ENCODE measurements at places on chromosomes 3 and 15. TPM values are rescaled to one million over a fixed set of nuclear protein-coding genes. Genes with fewer than 3 reads are reported as not detected.

- peaks cover 20% of the 10 kb centered on the region for H3K4me1 ChIP-seq
- no peak for DNase-seq
- H3K4me3 ChIP-seq = no peak overlapping the region
- no peak overlapping the region for H3K27ac ChIP-seq
- H3K36me3 ChIP-seq = peaks cover 3% of the 10 kb centered on the region
Observed at GRCh38 chr15:56729561-56729960, 3.7 kb downstream of the ZNF280D start.

DNA sequence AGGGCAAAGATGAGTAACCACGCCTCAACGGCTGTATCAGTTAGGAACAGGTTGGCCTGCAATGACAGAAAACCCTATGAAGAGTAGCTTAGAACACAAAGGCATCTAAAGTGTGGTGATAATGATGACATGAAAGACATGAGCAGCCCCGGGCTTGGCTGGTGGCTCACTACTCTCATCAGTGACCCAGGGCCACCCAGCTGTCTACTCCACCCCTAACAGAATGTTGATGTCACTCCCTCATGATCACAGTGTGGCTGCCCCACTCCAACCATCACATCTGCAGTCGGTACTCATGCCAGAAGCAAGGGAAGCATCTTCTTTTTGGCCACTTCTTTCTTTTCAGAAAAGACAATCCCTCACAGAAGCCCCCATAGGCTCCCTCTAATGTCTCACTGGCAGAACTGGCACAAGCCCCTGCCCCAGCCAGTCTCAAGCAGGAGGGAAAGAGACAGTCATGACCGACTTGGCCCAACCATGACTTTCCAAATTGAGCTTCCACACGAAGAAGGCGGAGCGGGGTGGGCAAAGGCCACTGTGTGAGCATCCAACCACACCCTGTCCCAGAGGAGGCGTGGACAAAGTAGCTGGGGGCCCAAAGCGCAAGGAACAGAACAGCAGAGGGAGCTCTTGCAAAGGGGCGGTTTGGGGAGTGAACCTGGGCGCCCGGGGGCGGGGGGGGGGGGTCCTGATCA, 72.0 kb upstream of the IQSEC1 start:
- H3K36me3 ChIP-seq = no peaks in the 10 kb centered on the region
- no peak overlapping the region for H3K4me3 ChIP-seq
- peak; percentile 66 for DNase-seq
- no peak overlapping the region for H3K27ac ChIP-seq

DNA sequence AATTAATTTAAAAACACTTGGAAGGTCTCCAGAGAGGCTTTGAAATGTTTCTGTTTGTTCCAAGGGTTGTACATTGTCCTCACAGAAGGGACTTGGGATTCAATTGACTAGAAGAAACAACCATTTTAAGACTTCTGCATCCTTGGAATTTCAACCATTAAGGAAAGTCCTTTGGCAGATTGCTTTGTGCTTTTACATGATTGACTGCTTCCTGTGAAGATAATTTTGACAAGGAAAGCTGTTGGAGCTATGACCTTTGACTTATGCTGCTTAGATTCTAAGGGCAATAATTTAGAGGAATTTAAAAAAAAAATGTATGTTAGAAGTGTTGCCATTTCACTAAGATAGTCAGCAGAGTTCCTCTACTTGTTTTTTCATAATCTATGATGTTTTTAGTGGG, 483.9 kb upstream of the TBL1XR1 start:
- H3K4me3 ChIP-seq = no peak overlapping the region
- H3K27ac ChIP-seq = no peak overlapping the region
- H3K4me1 ChIP-seq = peaks cover 16% of the 10 kb centered on the region
- H3K27me3 ChIP-seq = no peaks in the 10 kb centered on the region
- no peaks in the 10 kb centered on the region for H3K36me3 ChIP-seq
- DNase-seq = no peak

- no peaks in the 10 kb centered on the region for H3K36me3 ChIP-seq
- H3K4me1 ChIP-seq = peaks cover 28% of the 10 kb centered on the region
- H3K27me3 ChIP-seq = no peaks in the 10 kb centered on the region
- no peak overlapping the region for H3K4me3 ChIP-seq
Observed at GRCh38 chr3:15934389-15935195, 136.8 kb upstream of the ANKRD28 start.

GRCh38 chr3:56042326-56042951, 425.8 kb downstream of the ERC2 start:
- H3K4me3 ChIP-seq = no peak overlapping the region
- H3K36me3 ChIP-seq = no peaks in the 10 kb centered on the region
- no peak overlapping the region for H3K27ac ChIP-seq
- H3K4me1 ChIP-seq = no peaks in the 10 kb centered on the region

Gene AMIGO3
- total RNA-seq = 0.29 TPM

Gene QRICH1
- 167 TPM for total RNA-seq

Gene LRIG1
- 16.5 TPM for total RNA-seq

Gene GOLGA8H
- under 0.01 TPM for total RNA-seq

Data from osteoblast (primary cell).